ENCODE measurements at places on chromosomes 12 and 14.

- DNase-seq: peak; percentile 45
Observed at GRCh38 chr14:100332797-100333196, 9.7 kb downstream of the SLC25A47 start.

DNA sequence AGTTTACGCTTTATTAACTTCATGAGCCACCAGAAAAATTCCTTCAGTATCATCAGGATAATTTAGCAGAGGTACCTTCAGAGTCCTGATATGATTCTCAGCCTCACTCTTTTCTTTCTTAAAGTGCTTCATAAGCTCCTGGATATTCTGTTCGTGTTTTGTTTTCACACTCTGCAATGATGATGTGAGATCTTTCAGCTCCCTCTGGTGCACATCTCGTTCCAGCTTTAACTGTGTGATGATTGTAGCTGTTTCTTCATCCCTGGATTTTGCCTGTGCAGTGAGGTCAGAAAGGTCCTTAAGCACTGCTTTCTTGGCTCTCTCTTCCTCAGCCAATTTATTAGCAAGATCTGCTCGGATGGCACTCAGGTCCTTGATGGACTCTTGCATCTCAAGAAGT is 156.7 kb downstream of the CEP128 start:
- DNase-seq: no peak

DNA sequence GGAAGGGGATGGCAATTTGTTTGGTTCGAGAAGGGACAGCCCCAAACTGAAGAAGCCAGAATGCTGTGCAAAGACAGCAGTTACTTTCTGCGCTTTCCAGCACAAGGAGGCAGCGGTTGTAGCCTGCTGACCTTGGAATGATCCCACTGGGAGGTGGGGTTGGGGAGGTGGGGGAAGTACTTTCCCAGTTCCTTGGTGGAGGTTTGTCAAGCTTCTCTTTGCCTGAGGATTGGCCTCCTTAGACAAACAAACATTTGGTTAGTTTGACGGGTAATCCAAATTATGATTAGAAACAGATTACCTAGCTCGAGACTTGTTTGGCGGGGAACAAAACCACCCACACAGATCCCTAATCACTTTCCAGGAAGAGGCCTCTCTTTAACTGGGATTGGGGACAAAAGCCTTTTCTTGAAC is 79.1 kb upstream of the EGLN3 start:
- DNase-seq: no peak

DNA sequence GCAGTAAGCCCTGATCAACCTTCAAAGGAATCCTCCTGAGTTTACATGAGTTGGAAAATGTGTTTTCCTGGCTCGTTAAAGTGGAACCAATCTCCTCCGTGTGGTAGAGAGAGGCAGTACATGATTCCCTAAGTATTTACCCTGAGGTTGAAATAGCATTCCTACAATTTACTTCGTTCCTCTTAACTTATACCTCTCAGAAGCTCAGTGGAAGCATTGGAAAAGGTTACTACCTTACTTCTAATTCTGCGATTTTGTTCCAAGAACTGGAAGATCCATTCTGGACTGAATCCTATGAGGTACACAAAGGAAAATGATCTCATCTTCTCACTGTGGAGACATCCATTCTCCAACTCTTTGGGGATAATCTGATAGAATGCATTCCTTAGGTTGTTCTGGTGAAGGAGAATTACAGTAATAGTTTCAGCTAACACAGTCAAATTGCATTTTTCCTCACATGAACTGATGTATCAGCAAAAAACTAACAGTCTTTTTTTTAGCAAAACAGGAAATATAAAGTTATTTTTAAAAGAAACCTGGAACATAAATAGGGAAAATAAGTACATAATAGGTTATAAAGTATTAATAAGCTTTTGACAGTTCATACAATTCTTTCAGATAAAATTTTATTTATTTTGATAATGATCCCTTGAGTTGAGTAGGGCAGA is 475.6 kb downstream of the PDZRN4 start:
- no peak for DNase-seq

GRCh38 chr14:51453869-51454268 is 197.8 kb upstream of the FRMD6 start:
- DNase-seq: no peak

- DNase-seq: no peak
Observed at GRCh38 chr12:103540319-103540718, 44.6 kb upstream of the C12orf42 start.

GRCh38 chr12:40792792-40793386 is 100.7 kb downstream of the CNTN1 start:
- DNase-seq: no peak

DNA sequence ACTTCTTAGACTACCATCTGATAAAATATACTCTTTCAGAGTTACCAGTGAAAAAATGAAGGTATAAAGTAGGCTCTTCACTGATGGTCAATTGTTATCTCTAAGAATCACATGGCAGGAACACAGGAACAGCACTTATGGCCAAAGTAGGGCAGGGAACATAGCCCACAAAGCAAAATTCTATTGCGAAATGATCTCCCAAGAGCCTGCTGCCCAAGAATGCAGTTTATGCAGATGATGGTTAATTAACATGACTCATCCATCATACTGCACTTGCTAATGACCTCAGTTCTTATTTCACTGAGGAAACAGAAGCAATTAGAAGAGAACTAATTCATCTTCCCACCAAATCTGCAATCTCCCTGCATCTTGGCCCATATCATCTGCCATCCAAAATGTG is 133.8 kb downstream of the SLC2A13 start:
- no peak for DNase-seq

GRCh38 chr14:103839579-103839978 is 7.8 kb downstream of the PPP1R13B start:
- no peak for DNase-seq

DNA sequence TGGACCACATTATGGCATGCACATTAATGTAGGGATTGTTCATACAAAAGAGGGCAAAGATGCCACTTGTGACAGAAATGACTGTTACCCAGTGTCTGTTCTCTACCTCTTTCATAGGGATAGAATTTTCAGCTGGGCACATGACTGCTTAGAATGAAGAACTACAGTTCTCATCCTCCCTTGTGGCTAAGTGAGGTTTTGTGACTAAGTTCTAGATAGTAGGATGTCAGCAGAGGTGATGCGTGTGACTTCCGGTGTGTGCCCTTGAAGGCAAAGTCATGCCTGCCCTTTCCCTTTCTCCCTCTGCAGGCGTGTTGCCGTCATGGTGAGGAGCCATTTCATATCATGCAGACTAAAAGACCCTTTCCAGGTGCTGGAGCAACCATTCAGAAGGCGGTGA is 99.3 kb downstream of the CACNA1C start:
- no peak for DNase-seq

- DNase-seq: no peak
Observed at GRCh38 chr12:76762601-76762980, 1.3 kb upstream of the ZDHHC17 start.

GRCh38 chr12:1533205-1533601 is 61.2 kb downstream of the FBXL14 start:
- no peak for DNase-seq

- no peak for DNase-seq
Observed at GRCh38 chr14:56797003-56797568, 13.2 kb downstream of the OTX2 start.

GRCh38 chr14:58947156-58947555 is 241.3 kb upstream of the DAAM1 start:
- no peak for DNase-seq

DNA sequence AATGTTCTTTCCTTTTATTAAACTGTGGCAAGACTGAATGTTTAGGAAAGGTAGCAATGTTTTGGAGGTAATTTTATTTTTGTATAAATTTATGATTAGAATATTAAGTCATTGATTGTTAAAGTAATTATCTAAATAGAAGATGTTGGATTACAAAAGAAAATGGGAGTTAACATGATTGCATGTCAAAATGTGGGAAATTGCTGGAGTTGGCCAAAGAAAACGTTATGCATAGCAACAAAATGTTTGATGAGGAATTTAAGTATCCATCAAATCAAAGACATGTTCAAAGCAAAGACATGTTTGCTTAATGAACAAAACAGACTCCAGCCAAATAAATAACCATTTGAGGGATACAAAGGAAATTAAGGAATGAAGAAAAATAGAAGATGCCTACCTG is 3.2 kb upstream of the MLH3 start:
- no peak for DNase-seq

DNA sequence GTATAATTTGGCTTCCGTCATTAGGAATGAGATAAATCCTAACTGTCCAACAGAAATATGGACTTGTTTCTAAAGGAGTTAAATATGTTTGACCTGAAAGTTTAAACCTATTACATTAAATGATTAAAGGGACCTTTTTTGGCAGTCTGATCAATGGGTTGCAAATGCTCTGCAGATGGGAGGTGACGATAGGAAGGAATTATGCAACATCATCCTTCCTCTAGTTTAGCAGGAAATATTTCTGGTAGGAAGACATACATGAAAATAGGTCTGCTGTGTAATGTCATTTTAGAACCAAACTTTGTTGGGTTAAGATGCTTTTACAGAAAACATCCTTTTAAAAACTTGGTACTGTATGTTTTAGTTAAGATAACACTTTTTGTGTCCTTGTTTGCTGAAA is 2.6 kb downstream of the LRRC10 start:
- no peak for DNase-seq

DNA sequence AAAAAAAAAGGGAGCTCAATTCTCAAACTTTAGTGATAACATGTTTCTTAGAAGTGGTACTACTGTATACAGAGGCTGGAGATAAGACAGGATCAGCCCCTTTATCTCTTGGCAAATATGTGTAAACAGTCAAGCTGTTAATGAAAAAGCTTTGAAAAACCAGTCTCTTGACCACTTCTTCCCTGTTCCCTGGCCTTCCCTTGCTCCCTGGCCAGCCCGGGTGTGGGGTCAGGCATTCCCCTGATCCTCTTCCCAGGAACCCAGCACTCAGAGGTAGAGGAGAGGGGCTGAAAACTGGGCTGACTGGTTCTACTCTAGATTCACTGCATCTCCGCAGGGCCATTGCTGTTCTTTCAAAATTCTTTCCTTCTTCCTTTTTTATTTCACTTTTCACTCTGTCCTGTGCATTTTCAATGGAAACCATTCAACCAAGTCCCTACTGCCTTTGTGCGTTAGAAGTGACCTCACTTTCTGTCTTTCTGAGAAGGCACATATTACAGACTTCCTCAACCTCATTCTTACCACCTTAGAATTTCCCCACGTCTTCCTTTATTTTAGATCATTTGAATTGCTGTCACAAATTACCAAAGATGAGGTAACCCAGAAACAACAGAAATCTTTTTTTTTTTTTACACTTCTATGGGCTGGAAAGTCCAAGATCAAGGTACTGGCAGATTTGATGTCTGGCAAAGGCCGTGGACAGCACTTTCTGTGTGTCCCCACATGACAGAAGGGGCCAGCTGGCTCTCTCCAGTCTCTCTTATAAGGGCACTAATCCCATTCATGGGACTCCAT is 5.7 kb downstream of the GNG2 start:
- no peak for DNase-seq

- no peak for DNase-seq
Observed at GRCh38 chr14:22539831-22540230, 49.2 kb downstream of the DAD1 start.

DNA sequence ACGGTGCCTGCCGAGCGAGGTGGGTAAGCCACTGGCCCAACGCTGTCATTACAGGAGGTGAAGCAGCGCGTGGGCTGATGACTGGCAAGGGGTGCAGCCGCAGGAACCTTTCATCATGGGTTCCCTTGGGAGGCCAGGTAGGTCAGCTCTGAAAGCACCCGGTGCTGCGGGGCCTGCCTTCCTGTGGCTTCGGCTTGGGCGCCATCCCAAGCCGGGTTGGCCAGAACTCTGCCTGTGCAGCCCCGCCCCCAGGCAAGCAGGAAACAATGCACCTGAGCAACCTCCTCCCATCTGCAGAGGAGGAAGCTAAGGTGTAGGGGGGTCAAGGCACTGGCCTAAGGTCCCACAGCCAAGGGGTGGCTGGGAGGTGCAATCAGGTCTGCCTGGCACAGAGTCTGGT is 20.0 kb upstream of the HHIPL1 start:
- no peak for DNase-seq

GRCh38 chr14:35818346-35819115 is 7.6 kb upstream of the BRMS1L start:
- DNase-seq: no peak

DNA sequence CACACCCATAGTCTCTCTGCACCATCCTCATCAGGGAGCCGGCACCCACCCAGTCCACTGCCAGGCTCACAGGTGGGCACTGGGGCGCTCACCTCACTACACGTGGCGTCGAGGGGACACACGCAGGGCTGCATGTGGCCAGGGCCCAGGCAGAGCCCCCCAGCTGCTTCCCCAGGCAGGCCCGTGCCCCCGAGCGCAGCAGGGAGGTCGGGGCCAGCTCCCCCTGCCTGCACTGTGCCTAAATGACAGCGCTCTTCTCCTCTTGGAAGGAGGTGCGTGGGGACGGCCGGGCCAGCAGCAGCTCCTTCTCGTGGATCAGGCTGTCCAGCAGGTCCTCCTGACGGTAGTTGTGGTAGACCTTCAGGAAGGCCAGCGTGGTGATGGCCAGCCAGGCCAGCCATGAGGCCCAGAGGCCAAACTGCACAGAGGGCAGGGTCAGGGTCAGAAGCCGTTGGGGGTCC is 11.3 kb downstream of the TMEM179 start:
- DNase-seq: no peak

GRCh38 chr12:100279607-100280244 is 12.7 kb downstream of the SCYL2 start:
- DNase-seq: no peak

- DNase-seq: no peak
Observed at GRCh38 chr12:120640861-120641833, 721 bp downstream of the CABP1 start.

DNA sequence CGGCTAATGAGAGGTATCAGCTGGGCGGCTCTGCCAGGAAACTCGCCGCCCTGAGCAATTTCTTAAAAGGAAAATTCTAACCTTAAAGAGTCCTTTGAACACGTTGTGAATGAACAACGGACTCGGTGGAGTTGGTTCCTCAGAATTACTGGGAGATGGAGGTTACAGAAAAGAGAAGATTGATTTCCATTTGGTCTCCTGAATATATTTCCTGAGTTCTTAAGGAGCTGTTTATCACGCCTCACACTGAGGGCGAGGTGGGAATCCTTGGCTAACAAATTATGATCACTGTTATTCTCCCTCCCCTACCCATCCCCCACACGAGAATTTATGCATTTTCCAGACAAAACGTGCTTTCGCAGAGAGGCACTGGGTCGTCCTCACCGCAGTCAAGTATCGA is 194.5 kb upstream of the C14orf180 start:
- no peak for DNase-seq

GRCh38 chr14:26867171-26867757 is 269.4 kb upstream of the NOVA1 start:
- no peak for DNase-seq

Data from NCI-H187 treated with DMSO at 0.1 percent for 48 hours (cell line).